ENCODE measurements at places on chromosomes 7 and 10.

DNA sequence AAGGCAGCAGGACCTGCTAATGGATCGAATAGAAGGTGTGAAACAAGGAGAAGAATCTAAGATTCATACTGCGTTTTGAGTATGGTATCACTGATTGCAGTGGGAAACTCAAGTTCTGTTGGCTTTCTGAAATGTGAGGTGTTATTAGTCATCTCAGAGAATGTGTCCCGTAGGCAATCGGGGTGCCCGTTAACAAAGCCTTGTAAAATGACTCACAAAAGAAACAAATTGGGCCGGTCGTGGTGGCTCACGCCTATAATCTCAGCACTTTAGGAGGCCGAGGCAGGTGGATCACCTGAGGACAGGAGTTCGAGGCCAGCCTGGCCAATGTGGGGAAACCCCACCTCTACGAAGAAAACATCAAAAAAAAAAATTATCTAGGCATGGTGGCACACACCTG, 118.2 kb upstream of the C7orf33 start:
- no peak for DNase-seq

GRCh38 chr7:112452102-112452888, 2.0 kb downstream of the IFRD1 start:
- DNase-seq, result no peak

- no peak for DNase-seq
These were observed 109.4 kb downstream of the FAM107B start for GRCh38 chr10:14665304-14665703.

- no peak for DNase-seq
These were observed 931 bp downstream of the SH2D4B start for GRCh38 chr10:80538481-80539185.

All from stimulated activated CD8-positive, alpha-beta memory T cell treated with anti-CD3 and anti-CD28 coated beads, Interleukin-15, amount 100 ng/mL, for 4 hours (primary cell).